Astrocyte (in vitro differentiated cells and primary cell): ENCODE measurements at places on chromosomes 2 and 18.
A peak's percentile ranks its signal among the peaks of the same experiment; 100 is the strongest.

- DNase-seq, result no peak
Measured at GRCh38 chr2:126655051-126655450, 907 bp upstream of the GYPC start.

- peak; percentile 99 for DNase-seq
Measured at GRCh38 chr2:38146907-38147307, 71.0 kb upstream of the CYP1B1 start.

DNA sequence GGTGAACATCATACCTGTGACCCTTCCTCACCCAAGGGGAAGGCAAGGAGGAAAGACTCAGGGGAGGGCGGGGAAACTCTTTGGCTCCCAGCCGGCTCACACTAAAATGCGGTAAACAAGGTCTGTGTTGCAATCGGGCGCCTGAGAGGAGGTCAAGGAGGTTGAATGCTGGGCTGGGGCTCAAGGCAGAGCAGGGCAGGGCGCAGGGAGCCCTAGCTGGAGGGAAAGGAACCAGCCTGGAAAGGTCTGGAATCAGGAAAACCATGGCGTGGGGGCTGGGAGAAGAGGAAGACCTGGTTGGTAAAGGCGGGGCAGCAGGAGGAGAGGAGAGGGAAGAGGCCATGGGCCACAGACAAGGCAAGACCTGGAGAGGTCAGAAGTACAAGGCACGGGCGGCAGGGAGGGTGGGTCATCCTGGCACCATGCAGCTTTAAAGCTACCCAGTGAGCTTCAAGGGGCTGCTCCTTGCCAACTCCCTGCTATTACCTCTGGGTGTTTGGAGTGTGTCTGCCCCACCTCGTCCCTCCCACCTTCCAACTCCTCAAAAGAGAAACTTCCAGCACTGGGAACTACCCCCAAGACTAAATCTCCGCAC, 4.8 kb upstream of the TMEM37 start:
- no peak for DNase-seq

GRCh38 chr2:226802573-226802972, 3.0 kb upstream of the IRS1 start:
- DNase-seq, result peak; percentile 61

- no peak for DNase-seq
Measured at GRCh38 chr2:105870062-105870461, 125.3 kb downstream of the NCK2 start.
